ENCODE measurements at places on chromosomes 6 and 20. TPM values are rescaled to one million over a fixed set of nuclear protein-coding genes. Genes with fewer than 3 reads are reported as not detected.
A peak's percentile ranks its signal among the peaks of the same experiment; 100 is the strongest.

Gene SMOC2
- total RNA-seq: not detected

Gene COL21A1
- total RNA-seq: not detected

DNA sequence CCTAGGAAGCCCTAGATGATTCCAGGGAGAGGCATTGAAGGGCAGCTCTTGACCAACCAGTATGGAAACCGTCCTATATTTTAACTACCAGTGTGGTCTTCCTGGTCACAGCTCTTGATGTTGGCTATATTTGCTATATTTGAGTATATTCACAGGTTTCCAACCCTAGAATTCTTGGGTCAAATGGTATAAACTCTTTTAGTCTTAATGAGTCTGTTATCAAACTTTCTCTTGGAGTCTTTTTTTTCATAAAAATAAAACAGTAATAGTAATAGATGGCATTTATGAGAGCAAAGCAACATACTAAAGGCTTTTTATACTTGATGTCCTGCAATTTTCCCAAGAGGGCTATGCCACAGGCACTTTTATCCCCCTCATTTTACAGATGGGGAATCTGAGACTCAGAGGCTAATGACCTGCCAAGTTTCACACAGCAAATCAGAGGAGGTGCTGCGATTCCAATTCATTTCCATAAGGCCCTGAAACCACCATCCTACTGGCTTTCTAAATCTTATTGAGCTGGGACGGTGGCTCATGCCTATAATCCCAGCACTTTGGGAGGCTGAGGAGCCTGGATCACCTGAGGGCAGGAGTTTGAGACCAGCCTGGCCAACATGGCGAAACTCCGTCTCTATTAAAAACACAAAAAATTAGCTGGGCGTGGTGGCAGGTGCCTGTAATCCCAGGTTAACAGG lies 217.2 kb upstream of the ZNF217 start:
- H3K4me1 ChIP-seq: peaks cover 13% of the 10 kb centered on the region
- no peaks in the 10 kb centered on the region for H3K36me3 ChIP-seq
- H3K27me3 ChIP-seq: no peaks in the 10 kb centered on the region
- no peak overlapping the region for H3K4me3 ChIP-seq
- H3K27ac ChIP-seq: no peak overlapping the region
- no peak for DNase-seq

DNA sequence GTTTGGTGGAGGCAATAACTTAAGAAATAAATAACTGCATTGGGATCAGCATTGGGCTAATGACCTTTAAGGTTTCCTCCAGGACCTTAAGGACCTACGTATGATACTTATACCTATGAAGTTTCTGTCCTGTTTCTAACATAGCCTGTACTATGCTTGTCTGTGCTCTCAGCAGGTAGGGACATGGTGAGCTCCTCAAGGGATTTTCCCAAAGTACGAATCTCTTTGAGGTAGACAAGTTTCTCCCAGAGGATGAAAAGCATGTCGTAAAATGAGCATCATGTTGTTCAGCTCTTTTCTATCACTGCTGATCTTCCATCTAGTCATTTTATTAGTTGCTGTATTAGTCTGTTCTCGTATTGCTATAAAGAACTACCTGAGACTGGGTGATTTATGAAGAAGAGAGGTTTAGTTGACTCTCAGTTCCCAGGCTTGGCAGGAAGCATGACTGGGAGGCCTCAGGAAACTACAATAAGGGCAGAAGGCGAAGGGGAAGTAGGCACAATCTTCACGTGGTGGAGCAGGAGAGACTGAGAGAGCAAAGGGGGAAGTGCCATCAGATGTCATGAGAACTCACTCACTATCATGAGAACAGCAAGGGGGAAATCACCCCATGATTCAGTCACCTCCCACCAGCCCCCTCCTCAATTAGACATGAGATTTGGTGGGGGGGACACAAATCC lies 77.8 kb upstream of the TGM3 start:
- H3K27ac ChIP-seq: peak overlapping the region; percentile 6
- peaks cover 5% of the 10 kb centered on the region for H3K27me3 ChIP-seq
- H3K36me3 ChIP-seq: peaks cover 3% of the 10 kb centered on the region
- DNase-seq: peak; percentile 64
- no peak overlapping the region for H3K4me3 ChIP-seq
- peaks cover 13% of the 10 kb centered on the region for H3K4me1 ChIP-seq

GRCh38 chr6:42417641-42418112 lies 34.0 kb downstream of the TRERF1 start:
- H3K36me3 ChIP-seq: no peaks in the 10 kb centered on the region
- no peaks in the 10 kb centered on the region for H3K27me3 ChIP-seq
- DNase-seq: peak; percentile 76
- H3K4me1 ChIP-seq: peaks cover 59% of the 10 kb centered on the region

- DNase-seq: no peak
- H3K4me3 ChIP-seq: no peak overlapping the region
- no peaks in the 10 kb centered on the region for H3K27me3 ChIP-seq
- no peaks in the 10 kb centered on the region for H3K4me1 ChIP-seq
- H3K27ac ChIP-seq: no peak overlapping the region
- no peaks in the 10 kb centered on the region for H3K36me3 ChIP-seq
Measured at GRCh38 chr6:114707081-114707620, 364.3 kb upstream of the HS3ST5 start.

DNA sequence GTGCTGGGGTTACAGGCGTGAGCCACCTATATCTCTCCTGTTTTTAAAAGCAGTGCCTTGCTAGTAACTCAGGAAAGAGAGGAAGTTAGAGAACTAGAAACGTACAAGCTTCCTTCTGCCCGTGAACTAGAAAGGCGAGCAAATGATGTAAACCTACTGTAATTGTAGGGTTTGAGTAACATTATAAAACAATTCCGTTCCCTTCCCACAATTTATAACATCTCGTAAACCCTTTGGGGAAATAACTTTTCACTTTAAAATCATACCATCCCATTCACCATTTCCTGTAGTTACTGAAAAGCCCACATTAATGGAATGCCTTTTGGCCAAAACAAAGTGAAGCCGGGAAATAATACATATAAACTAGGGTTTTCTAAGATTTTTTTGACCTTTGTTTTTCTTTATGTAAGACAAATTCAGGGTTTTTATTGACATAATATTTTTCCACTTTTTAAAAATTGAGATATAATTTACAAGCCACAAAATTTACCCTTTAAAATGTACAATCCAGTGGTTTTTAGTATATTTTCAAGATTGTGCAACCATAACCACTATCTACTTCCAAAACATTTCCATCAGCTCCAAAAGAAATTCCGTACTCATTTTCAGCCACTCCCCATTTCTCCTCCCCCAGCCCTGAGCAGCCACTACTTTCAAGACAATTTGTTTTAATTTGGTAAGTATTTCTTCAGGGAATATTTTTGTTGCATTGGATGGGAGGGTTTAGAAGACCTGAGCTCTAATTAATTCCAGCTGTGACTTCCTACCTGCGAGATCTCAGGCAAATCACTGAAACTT lies 175.1 kb upstream of the PDE10A start:
- peaks cover 23% of the 10 kb centered on the region for H3K27me3 ChIP-seq
- H3K36me3 ChIP-seq: no peaks in the 10 kb centered on the region
- H3K4me3 ChIP-seq: no peak overlapping the region
- H3K27ac ChIP-seq: no peak overlapping the region
- no peak for DNase-seq

DNA sequence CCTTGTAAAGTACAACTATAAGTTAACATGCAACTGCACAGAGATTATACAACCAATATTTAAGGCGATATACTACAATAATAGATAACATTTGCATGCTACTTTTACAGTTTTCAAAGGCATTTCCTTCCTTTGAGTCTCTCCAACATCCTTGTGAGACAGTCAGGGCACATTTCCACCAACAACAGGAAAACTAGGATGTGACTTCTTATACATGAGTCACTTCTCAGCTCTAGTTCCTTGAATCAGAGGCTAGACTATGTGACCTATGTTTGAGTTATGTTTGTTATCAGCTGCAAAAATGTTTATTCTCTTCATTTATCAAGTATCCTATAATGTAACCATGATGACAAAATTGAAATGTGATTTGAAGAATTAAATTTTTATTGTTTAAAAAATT lies 51.7 kb upstream of the TFAP2D start:
- no peaks in the 10 kb centered on the region for H3K27me3 ChIP-seq
- no peak for DNase-seq
- H3K36me3 ChIP-seq: no peaks in the 10 kb centered on the region

DNA sequence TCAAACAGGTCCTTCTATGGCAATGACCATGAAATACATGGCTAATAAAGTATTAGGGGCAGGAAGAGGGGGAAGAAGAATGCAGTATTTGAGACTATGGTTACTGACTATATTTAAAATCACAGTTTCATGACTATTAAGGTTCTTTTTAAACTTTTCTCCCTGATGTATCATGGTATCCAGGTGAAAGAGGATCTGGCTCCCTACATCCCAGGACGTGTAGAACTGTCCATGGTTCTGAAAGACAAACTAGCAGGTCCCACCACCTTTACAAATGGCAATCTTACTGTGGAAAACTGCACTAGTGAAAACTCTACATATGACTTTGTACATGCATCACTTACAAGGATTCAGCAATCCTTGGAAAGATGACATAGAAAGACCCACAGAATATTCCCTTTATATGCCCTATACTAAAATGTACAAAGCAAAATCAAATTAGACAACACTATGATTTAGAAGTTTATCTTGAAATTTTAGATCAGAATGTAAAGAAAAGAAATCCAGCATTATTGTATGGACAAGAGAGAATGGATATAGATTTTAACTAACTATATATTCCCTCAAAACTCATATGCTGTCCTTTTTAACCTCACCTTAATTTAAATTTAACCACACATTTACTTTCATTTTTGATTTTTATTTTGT lies 33.5 kb downstream of the RPP21 start:
- no peak overlapping the region for H3K4me3 ChIP-seq
- H3K27me3 ChIP-seq: peaks cover 25% of the 10 kb centered on the region
- H3K27ac ChIP-seq: no peak overlapping the region
- no peak for DNase-seq

- H3K4me3 ChIP-seq: no peak overlapping the region
- no peak for DNase-seq
- no peaks in the 10 kb centered on the region for H3K36me3 ChIP-seq
- no peak overlapping the region for H3K27ac ChIP-seq
Measured at GRCh38 chr6:42128460-42129359, 13.7 kb downstream of the C6orf132 start.

GRCh38 chr20:10716855-10717254 lies 43.1 kb upstream of the JAG1 start:
- H3K27me3 ChIP-seq: peaks cover 5% of the 10 kb centered on the region
- H3K4me3 ChIP-seq: no peak overlapping the region
- H3K36me3 ChIP-seq: no peaks in the 10 kb centered on the region
- no peak overlapping the region for H3K27ac ChIP-seq
- no peak for DNase-seq
- no peaks in the 10 kb centered on the region for H3K4me1 ChIP-seq

Data from activated CD4-positive, alpha-beta memory T cell treated with anti-CD3 and anti-CD28 coated beads for 36 hours (primary cell).